ENCODE measurements at places on chromosomes 13 and 19.

DNA sequence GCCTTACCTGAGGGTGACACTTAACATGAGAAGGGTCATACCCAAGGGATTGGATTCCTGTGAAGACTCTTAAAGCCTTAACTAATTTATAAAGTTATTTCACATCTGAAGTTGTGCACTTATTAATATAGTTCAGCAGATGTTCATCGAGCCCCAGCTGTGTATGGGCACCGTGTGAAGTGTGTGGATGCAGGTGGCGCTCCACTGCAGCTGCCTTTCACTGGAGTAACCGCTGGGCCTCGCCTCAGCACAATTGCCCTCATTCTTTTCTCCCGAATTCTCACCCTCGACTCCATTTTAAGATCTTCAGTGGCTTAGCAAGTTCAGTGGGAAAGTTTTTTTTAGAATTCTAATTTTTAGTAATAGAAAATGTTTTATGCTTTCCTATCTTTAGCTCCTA lies 66.2 kb downstream of the DPY19L3 start:
- DNase-seq = no peak

- no peak for DNase-seq
Measured at GRCh38 chr19:54576411-54576976, 2.9 kb downstream of the LILRA2 start.

DNA sequence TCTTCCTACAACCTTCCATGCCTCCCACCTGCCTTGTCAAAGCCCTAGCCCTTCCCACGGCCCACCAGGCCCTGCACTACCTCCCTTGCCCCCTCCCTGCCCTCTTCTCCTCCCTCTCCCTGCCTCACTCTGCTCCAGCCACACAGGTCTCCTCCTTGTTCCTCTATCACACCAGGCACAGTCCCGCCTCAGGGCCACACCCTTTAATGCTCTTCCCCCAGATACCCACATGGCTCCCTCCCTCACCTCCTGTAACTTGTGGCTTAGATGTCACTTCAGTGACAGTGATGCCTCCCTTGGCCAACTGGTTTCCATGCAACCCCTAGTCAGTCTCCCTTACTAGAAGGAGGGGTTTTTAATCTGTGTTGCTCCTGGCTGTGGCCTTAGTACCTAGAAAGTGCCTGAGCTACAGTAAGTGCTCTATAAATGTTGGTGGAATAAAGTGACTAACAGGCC lies 1.3 kb downstream of the SIRT6 start:
- DNase-seq = no peak

- DNase-seq = no peak
Measured at GRCh38 chr13:102771298-102772041, 2.1 kb downstream of the TEX30 start.

DNA sequence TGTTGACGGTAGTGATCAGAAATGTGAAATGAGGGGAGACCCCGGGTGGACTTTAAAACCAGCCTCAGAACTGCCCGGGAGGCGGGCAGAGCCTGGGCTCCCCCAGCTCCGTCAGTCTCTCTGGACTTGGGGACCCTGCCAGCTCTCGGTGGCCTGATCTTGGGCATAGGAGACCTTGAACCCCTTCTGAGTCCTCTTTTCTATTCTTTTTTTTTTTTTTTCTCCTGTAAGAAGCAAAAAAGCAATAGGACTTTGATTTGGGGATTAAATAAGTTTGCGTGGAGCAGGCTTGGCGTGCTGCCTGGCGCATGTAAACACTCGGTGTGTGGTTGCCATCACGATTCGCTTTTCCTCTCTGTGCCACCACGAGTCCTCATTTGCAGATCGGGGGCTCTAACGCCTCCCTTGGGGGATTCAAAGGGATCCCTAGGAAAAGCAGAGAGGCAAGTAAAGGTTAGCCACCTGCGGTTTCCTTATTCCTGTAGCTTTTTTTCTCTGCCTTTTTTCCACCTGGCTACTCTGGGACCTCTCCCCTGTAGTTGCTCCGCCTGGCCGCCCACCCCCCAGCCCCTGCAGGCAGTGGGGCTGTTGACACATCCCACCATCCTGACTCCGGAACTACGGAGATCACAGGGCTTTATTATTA lies 1.3 kb downstream of the SAFB start:
- no peak for DNase-seq

DNA sequence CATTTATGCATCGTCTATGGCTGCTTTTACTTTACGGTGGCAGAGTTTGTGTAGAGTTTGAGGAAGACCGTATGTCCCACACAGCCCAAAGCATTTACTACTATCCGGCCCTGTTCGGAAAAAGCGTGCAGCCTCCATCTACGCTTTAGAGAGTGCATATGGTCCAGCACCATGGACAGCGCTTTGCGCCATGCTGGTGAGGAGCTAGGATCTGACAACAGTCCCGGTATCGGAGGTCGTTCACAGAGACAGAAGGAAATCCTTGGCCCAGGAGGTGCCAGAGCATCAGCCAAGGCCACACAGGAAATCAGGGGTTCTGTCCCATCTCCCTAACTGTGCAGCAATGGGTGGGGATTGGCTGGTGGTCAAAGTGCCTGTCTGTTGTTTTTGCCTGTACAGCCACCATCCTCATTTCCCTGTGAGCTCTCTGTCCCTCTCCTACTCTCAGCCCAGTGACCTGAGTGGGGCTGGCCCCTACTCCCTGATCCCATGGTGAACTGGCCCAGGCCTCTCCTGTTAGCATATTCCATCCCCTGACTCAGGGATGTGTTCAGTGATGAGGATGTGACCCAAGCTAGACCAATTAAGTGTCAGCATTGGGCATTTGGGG lies 16.2 kb upstream of the PRODH2 start:
- DNase-seq = peak; percentile 28

DNA sequence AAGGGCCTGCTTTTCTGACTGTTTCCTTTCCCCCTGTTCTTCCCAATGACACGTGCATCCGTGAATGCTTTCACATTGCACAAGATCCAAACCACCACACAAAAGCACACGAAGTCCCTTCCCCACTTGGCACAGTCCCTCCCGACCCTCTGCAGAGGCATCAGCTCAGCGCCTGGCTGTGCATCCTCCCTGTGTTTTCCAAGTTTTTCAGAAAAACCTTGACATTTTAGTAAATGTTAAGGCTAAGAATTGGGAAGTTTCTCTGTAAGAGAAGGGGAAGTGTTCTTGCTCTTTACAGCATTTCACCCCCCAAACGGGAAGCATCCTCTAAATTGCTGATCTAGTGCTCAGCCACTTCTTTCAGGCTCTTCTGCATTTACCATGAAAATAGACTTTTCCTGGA lies 94.5 kb upstream of the TM9SF2 start:
- DNase-seq = no peak

GRCh38 chr19:45766869-45767346 lies 2.1 kb downstream of the SIX5 start:
- DNase-seq = no peak

- DNase-seq = no peak
Measured at GRCh38 chr13:78998630-78999315, 339.8 kb upstream of the OBI1 start.

DNA sequence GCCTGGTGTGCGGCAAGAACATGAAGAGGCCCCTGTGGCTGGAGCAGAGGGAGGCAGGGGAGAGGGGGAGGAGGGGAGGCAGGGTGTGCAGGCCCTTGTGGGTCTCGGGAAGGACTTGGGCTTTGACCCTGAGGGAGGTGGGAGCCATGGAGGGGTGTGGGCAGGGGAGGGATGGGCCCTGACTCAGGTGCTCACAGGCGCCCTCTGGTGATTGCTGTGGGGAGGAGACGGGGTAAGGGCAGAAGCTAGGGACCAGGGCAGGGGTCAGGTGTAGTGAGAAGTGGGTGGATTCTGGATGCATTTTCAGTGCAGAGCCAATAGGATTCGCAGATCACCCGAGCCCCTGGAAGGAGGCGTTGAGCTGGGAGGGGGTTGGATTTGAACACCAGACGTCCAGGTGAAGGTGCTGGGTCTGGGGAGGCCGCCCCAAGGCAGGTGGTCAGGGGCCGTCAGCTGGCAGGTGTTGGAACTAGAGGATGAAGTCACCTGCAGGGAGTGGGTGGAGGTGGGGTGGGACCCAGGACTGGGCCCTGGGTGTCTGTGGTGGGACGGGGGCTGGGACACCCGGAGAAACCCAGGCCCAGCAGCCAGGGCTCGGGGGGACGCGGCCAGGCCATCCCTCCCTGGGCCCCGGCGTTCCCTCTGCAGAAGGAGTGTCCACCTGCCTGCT lies 185.4 kb downstream of the KDM4B start:
- DNase-seq = no peak

GRCh38 chr19:18589380-18590272 lies 1.0 kb downstream of the REX1BD start:
- DNase-seq = peak; percentile 66

DNA sequence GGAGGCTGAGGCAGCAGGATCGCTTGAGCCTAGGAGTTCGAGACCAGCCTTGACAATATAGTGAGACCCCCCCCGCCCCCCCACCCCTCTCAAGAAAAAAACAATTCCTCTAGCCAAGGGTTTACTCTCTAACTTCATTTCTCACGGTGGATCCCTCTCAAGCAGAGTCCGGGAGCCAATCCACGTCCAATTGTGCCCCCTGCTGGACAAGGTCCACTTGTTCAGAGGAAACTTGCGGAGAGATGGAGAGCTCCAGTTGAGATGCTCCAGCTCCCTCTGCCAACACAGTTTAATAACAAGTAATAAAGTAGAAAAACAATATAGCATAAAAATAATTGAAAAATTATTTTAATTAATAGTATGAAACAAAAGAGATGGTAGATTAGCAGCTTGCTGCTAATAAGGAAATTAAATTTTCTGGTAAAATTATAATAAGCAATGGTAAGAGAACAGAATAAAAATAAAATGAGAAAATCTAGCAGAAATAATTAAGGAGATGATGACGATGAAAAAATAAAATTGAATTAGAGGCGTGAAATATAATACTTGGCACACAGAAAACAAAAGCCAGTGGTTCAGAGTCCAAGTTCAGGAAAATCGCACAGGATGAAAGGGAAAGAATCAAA lies 14.5 kb upstream of the SIGLEC14 start:
- peak; percentile 56 for DNase-seq

DNA sequence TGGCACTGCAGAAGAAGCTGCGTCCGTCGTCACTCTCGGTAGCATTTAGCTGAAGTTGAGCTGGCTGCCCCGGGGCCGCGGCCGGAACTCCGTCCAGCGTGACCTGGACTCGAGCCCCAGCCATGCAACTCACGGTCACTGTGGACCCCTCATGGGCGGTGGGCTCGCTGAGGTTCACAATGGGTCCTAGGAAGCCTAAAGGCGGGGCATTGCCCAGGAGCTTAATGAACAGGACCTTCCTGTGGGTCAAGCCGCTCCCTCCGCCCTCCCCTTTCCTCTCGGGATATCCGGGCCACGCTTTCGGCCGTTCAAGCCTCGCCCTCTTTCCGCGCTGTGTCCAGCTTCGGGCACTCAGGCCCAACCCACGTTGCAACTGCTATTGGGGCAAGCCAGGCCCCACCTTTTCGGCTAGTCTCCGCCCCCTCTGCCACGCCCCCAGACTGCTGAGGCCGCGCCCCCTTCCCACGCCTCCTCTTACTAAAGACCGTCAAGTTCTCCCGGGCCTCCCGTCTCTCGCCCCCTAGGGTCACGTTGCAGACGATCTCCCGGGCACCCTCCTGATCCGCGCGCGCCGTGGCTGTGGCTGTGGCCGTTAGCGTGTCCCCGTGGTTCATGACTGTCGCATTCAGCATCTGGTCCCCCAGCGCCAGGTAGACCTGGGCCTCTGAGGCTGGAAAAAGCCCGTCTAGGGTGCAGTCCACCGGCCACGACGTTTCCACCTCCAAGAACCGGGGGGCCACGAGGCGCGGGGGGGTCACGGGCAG lies 1.4 kb upstream of the RAVER1 start:
- peak; percentile 97 for DNase-seq

DNA sequence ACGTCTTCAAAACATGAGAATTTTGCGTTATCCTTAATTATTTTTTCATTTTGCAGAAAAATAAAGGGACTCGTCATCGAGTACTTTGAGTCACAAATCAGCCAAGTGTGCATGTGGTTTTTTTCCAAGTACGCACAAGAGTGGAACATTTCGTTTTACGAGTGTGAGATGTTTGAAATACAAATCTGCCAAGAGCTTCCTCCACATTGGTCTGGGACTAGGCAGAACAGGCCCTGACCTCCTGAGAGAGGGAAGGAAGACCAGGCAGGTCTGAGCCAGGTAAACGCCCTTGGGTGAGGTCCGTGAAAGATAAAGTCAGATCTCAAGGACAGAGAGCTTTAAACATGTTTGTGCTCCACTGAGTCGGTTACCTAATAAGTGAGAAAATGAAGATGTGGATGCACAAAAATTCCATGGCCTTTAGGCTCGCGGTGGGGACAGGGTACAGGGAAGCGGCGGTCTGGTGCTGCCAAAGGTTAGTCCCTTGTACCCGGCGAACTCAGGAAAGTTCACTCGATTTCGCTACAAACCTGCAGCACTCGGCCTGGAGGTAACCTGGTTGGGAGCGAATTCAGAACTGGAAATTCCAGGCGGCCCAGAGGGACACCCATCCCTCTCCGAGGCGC lies 473 bp upstream of the ITM2B start:
- DNase-seq = no peak

GRCh38 chr19:892243-892893 lies 619 bp downstream of the MED16 start:
- DNase-seq = no peak

Data from NCI-H226 (cell line).